GM12878 (cell line): ENCODE measurements at places on chromosomes 2 and 18. TPM values are rescaled to one million over a fixed set of nuclear protein-coding genes. Genes with fewer than 3 reads are reported as not detected.

- H3K4me1 ChIP-seq = no peaks in the 10 kb centered on the region
- peaks cover 45% of the 10 kb centered on the region for H3K27me3 ChIP-seq
- no peak overlapping the region for H3K4me3 ChIP-seq
- H3K27ac ChIP-seq = no peak overlapping the region
Observed at GRCh38 chr18:59268721-59269562, 4.3 kb downstream of the RAX start.

DNA sequence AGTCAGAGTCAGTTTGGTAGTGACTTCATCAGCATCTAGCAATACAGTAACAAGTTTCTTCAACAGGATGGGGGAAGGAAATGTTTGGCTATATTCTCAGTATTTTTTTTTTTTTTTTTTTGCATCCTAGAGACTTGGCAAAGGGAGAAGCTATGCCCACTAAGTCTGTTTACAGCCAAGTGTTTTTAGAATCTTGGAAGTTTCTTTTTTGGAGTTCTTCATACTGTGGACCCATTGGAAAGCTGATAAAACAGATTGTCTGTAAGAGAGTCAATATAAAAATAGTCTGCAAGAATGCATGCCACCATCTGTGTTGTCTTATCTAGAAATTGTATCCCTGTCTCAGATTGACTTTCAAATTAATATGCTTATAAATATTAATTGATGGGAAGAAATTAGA is 171.2 kb downstream of the ADCYAP1 start:
- DNase-seq = no peak
- no peaks in the 10 kb centered on the region for H3K4me1 ChIP-seq
- H3K27me3 ChIP-seq = no peaks in the 10 kb centered on the region
- no peaks in the 10 kb centered on the region for H3K36me3 ChIP-seq

DNA sequence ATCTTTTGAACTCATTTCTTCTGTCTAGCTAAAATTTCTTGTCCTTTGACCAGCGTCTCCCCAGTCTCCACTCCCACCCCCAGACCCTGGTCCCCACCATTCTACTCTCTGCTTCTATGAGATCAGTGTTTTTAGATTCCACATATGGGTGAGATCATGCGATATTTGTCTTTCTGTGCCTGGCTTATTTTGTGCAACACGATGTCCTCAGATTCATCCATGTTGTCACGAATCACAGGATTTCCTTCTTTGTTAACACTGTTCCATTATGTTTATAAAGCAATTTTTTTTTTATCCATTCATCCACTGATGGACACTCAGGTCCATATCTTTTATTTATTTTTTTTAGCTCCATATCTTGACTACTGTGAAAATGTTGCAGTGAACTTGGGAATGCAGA is 16.0 kb upstream of the ACYP2 start:
- H3K36me3 ChIP-seq = no peaks in the 10 kb centered on the region
- H3K27me3 ChIP-seq = no peaks in the 10 kb centered on the region
- no peak overlapping the region for H3K4me3 ChIP-seq

DNA sequence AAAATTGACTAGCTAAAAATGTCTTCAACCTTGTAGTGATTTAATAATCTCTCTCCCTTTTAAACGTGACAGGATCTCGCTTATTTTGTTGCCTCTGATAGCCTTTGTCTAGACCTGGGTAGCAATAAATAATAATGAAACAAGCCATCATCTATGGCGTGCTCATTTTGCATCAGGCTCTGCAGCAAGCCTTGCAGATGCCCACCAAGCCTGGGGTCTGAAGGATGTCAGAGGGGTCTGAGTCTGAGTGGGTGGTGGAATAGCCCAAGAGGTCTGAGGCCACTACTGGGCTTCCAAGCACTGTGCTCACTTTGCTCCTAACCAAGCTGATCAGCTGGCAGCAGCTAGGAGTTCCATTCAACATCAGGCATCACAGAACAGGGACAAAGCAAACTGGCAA is 109.4 kb downstream of the GYPC start:
- H3K4me3 ChIP-seq = no peak overlapping the region
- H3K4me1 ChIP-seq = no peaks in the 10 kb centered on the region
- DNase-seq = no peak
- H3K27me3 ChIP-seq = no peaks in the 10 kb centered on the region

- no peaks in the 10 kb centered on the region for H3K4me1 ChIP-seq
- no peaks in the 10 kb centered on the region for H3K27me3 ChIP-seq
- no peaks in the 10 kb centered on the region for H3K36me3 ChIP-seq
Observed at GRCh38 chr2:210387074-210387473, 72.1 kb upstream of the MYL1 start.

The SCN7A gene
- polyA plus RNA-seq = not detected in 2 replicates

The CIB4 gene
- polyA plus RNA-seq = not detected in 2 replicates
